Placental pericyte (primary cell): ENCODE measurements at places on chromosomes 4 and X. TPM values are rescaled to one million over a fixed set of nuclear protein-coding genes. Genes with fewer than 3 reads are reported as not detected.

Gene FAM47A
- not detected in 2 replicates for total RNA-seq

Gene EIF1AX
- total RNA-seq = 33.9 and 54.1 TPM in 2 replicates

Gene USP51
- total RNA-seq = 0.88 and 2.1 TPM in 2 replicates

Gene ANOS1
- 1.1 and 4.9 TPM in 2 replicates for total RNA-seq

Gene GYPB
- total RNA-seq = not detected in 2 replicates

Gene KDR
- total RNA-seq = 4.0 and 5.7 TPM in 2 replicates

Gene RTL5
- total RNA-seq = 1.4 and 2.4 TPM in 2 replicates

Gene RAB41
- not detected in 2 replicates for total RNA-seq

Gene FGG
- not detected in 2 replicates for total RNA-seq

Gene TLL1
- under 0.01 and 0.22 TPM in 2 replicates for total RNA-seq

Gene ZCCHC13
- not detected in 2 replicates for total RNA-seq

Gene MID2
- 19.6 and 19.7 TPM in 2 replicates for total RNA-seq

Gene MAGED4
- 18.5 and 32.8 TPM in 2 replicates for total RNA-seq

Gene UGT2B10
- total RNA-seq = not detected in 2 replicates

Gene NXT2
- total RNA-seq = 7.7 and 20.9 TPM in 2 replicates

Gene TFE3
- total RNA-seq = 57.8 and 66.3 TPM in 2 replicates

Gene CLDN22
- total RNA-seq = not detected in 2 replicates

Gene CXorf49
- not detected in 2 replicates for total RNA-seq

Gene CD38
- total RNA-seq = 1.1 TPM in 1 of 2 replicates, not detected in the other

Gene SAGE1
- total RNA-seq = not detected in 2 replicates

Gene TLR3
- 1.7 and 2.8 TPM in 2 replicates for total RNA-seq

Gene SMPX
- not detected in 2 replicates for total RNA-seq

Gene H2BW2
- total RNA-seq = not detected in 2 replicates

Gene GPR119
- total RNA-seq = not detected in 2 replicates

Gene TRPC3
- 1.0 TPM in 1 of 2 replicates, not detected in the other for total RNA-seq

Gene TKTL1
- total RNA-seq = not detected in 2 replicates

Gene PGAM4
- total RNA-seq = not detected in 2 replicates

Gene AWAT2
- not detected in 2 replicates for total RNA-seq

Gene TEX13C
- total RNA-seq = not detected in 2 replicates

Gene RAB39B
- total RNA-seq = 0.14 and 0.44 TPM in 2 replicates

Gene NUDT10
- total RNA-seq = 0.14 TPM in 1 of 2 replicates, not detected in the other

Gene PRSS12
- 14.2 and 14.9 TPM in 2 replicates for total RNA-seq

Gene TBC1D8B
- 7.7 and 10.6 TPM in 2 replicates for total RNA-seq

Gene WNK3
- 0.22 and 0.29 TPM in 2 replicates for total RNA-seq

Gene NPY2R
- total RNA-seq = not detected in 2 replicates

Gene TMEM31
- not detected in 2 replicates for total RNA-seq

Gene TMSB15A
- total RNA-seq = 1.0 TPM in 1 of 2 replicates, not detected in the other

Gene MFAP3L
- total RNA-seq = 0.86 and 1.1 TPM in 2 replicates

Gene S100G
- not detected in 2 replicates for total RNA-seq
